ENCODE measurements at places on chromosomes 5 and 9. TPM values are rescaled to one million over a fixed set of nuclear protein-coding genes. Genes with fewer than 3 reads are reported as not detected.

- DNase-seq: no peak
Observed at GRCh38 chr5:55933377-55934114, 61.2 kb downstream of the IL6ST start.

DNA sequence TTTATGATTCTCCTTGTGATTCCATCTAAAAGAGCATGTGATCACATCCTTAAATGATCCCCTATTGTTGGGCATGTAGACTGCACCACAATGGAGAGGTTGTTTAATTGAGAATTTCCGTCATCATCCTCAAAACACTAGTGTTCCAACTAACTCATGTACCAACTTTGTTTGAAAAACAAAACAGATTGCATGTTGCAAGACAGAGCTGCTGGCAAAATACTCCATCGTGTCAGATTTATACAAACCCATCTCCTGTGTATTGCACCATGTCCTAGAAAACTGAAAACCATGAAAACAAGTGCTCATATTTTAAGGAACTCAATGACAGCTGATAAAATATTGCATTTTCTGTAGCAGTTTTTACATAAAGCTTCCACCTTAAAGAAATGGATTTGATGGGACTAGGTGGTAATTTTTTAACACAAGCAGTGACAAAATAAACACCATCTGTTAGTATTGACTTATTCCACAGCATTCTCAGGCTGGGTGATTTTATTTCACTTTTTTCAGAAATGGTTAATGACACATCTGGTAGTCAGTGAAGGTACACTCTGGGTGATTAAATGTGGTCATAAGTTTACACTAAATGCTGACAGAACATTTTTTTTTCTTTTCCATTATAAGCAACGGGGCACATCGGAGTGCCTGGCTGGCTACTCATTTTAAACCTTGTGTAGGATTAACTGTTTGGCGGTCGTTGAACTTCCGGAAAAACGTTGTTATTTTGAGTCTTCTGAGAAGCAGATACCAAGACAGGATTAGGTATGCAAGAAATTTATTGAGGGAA is 602.9 kb upstream of the WWC1 start:
- no peak for DNase-seq

TMEM215 gene
- not detected for total RNA-seq

ENHO gene
- total RNA-seq: not detected

NR5A1 gene
- total RNA-seq: 0.11 TPM
